ENCODE measurements at places on chromosomes 1 and 21.

- H3K4me3 ChIP-seq, result no peak overlapping the region
- H3K36me3 ChIP-seq, result no peaks in the 10 kb centered on the region
- no peaks in the 10 kb centered on the region for H3K27me3 ChIP-seq
- DNase-seq, result no peak
- peaks cover 10% of the 10 kb centered on the region for H3K4me1 ChIP-seq
Measured at GRCh38 chr1:101130673-101131072, 105.1 kb upstream of the DPH5 start.

DNA sequence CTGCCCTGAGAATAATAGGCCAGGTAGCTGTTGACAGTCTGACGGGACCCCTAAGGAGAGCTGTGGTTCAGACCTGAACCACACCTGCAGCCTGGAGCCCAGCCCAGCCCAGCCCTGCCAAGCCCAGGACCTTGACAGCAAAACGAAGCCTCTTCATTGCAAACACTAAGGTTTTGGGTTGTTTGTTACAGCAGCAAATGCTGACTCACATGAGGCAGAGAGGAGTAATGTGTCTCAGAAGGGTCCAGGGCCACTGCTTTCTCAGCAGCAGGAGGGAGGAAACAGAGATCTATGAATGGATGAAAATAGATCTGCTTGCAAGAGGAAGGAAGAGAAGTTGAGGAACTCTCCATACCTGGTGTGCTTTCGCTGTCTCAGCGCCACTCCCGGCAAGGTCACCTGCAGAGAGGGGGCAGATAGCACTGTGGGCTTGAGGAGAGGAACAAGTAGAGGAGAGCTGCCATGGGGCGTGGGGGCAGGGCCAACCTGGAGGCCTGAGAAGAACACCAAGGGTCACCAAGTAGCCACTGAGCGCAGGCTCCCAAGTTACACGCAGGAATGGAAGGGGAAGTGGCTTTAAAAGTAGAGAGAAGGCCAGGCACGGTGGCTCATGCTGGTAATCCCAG, 127.2 kb downstream of the ZNF281 start:
- peak; percentile 23 for DNase-seq
- no peaks in the 10 kb centered on the region for H3K36me3 ChIP-seq
- no peak overlapping the region for H3K27ac ChIP-seq
- H3K27me3 ChIP-seq, result no peaks in the 10 kb centered on the region
- H3K4me3 ChIP-seq, result no peak overlapping the region
- H3K4me1 ChIP-seq, result no peaks in the 10 kb centered on the region

- no peak overlapping the region for H3K27ac ChIP-seq
- no peaks in the 10 kb centered on the region for H3K36me3 ChIP-seq
- H3K4me1 ChIP-seq, result no peaks in the 10 kb centered on the region
- no peak overlapping the region for H3K4me3 ChIP-seq
Measured at GRCh38 chr21:31857096-31857495, 15.7 kb upstream of the HUNK start.

DNA sequence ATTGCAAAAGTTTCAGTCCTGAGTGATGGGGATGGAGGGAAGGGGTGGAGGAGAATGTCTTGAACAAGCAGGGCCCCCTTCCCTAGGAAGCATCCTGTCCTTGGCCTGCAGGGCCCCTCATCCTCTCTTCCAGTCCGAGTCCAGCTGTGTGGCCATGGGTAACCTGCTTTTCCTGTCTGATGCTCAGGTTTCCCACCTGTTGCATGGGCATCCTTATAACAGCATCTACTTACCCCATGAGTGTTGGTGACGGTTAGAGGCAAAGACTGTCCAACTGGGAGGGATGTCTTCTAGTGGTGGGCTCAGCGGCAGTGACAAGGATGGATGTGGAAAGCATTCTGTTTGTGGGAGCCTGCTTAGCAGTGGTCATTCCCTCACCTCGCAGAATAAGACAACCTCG, 1.9 kb downstream of the UBL4B start:
- no peak overlapping the region for H3K4me3 ChIP-seq
- no peak for DNase-seq
- no peaks in the 10 kb centered on the region for H3K27me3 ChIP-seq

- H3K27me3 ChIP-seq, result no peaks in the 10 kb centered on the region
- no peak overlapping the region for H3K4me3 ChIP-seq
- H3K4me1 ChIP-seq, result no peaks in the 10 kb centered on the region
- no peak for DNase-seq
- peaks cover 17% of the 10 kb centered on the region for H3K36me3 ChIP-seq
Measured at GRCh38 chr1:243513726-243514491, 258.1 kb downstream of the SDCCAG8 start.

GRCh38 chr1:78126506-78126905, 80.7 kb downstream of the GIPC2 start:
- no peak overlapping the region for H3K4me3 ChIP-seq
- H3K27me3 ChIP-seq, result no peaks in the 10 kb centered on the region
- H3K36me3 ChIP-seq, result no peaks in the 10 kb centered on the region
- DNase-seq, result no peak

DNA sequence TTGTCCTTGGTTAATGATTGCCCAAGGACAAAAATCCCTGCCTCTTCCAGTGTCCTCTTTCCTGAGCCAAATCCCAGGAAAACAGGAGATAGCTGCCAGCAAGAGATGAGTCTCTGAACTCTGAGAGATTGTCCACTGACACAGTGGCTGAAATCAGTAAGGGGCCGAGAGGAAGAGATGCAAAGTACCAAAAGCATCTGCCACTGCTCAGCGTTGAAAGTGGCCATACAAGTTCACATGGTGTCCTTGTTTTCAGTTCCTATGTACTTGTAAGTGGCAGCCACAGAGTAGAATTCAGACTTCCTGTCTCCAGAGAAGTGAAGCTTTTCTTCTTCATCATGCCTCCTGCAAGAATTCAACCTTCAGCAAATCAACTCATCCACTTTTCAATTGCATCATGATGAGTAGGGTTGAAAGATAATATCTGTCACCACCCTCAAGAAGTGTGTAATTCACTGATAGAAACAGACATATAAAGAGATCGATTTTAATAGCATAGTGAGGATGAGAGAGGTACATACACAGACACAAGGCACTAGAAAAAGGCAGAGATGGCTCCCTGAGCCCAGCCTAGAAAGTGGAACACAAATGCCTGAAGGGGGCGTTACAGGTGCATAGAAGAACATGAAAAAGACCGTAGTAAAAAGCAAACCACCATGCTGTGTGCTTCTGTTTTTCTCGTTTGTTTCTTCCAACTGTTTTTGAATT, 185.8 kb downstream of the MRPL39 start:
- no peak overlapping the region for H3K4me3 ChIP-seq
- no peaks in the 10 kb centered on the region for H3K4me1 ChIP-seq
- no peak for DNase-seq
- no peaks in the 10 kb centered on the region for H3K36me3 ChIP-seq
- H3K27me3 ChIP-seq, result no peaks in the 10 kb centered on the region

- H3K4me1 ChIP-seq, result no peaks in the 10 kb centered on the region
- H3K27me3 ChIP-seq, result no peaks in the 10 kb centered on the region
- H3K36me3 ChIP-seq, result no peaks in the 10 kb centered on the region
- H3K4me3 ChIP-seq, result no peak overlapping the region
- H3K27ac ChIP-seq, result no peak overlapping the region
Measured at GRCh38 chr1:101357444-101357986, 120.7 kb downstream of the S1PR1 start.

DNA sequence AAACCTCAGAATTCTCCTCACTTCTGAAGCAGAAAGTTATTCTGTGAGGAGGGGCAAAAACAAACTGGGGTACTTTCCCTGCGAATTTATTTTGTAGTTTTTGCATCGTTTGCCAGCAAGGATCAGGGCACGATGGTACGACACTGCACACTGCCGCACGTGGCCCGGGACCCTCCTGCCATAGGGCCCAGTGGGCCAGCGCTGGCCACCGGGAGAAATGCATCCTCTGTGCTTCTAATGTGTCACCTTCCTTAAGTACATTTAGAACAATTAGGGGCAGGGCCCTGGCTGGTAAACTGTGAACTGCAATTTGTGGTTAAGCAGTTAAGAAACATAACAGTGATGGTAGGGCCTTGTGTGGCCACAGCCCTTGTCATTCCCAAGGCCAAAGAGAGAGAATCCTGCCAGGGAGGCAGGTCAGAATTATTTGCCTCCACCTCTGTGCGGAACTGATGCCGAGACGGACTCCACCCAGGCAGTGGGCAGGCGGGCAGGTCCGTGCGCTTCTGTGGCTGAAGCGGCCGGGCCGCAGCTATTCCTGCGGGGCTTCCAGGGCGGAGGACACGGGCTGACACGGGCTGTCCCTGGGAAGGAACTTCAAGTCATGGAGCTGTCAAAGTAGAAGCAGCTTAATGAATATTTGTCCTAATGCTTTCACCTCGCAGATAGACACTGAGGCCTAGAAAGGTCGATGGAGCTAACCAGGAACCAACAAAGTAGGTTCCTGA, 12.5 kb downstream of the GPR137B start:
- H3K27me3 ChIP-seq, result no peaks in the 10 kb centered on the region
- peaks cover 3% of the 10 kb centered on the region for H3K4me1 ChIP-seq
- no peak for DNase-seq
- no peak overlapping the region for H3K27ac ChIP-seq
- H3K4me3 ChIP-seq, result no peak overlapping the region
- no peaks in the 10 kb centered on the region for H3K36me3 ChIP-seq

- no peaks in the 10 kb centered on the region for H3K27me3 ChIP-seq
- no peak overlapping the region for H3K27ac ChIP-seq
- peaks cover 6% of the 10 kb centered on the region for H3K36me3 ChIP-seq
- no peak overlapping the region for H3K4me3 ChIP-seq
- no peak for DNase-seq
Measured at GRCh38 chr1:26468911-26469310, 3.3 kb upstream of the HMGN2 start.

GRCh38 chr1:2468041-2468472, 8.0 kb upstream of the PLCH2 start:
- peaks cover 17% of the 10 kb centered on the region for H3K27me3 ChIP-seq
- H3K4me1 ChIP-seq, result peaks cover 7% of the 10 kb centered on the region
- no peak overlapping the region for H3K4me3 ChIP-seq
- no peaks in the 10 kb centered on the region for H3K36me3 ChIP-seq

GRCh38 chr1:171715813-171716251, 26.0 kb downstream of the VAMP4 start:
- no peak overlapping the region for H3K4me3 ChIP-seq
- H3K36me3 ChIP-seq, result no peaks in the 10 kb centered on the region
- DNase-seq, result no peak
- H3K27me3 ChIP-seq, result no peaks in the 10 kb centered on the region

GRCh38 chr1:115479055-115479482, 141.0 kb upstream of the NGF start:
- H3K27me3 ChIP-seq, result no peaks in the 10 kb centered on the region
- no peaks in the 10 kb centered on the region for H3K4me1 ChIP-seq
- DNase-seq, result no peak
- no peak overlapping the region for H3K4me3 ChIP-seq
- H3K36me3 ChIP-seq, result no peaks in the 10 kb centered on the region

DNA sequence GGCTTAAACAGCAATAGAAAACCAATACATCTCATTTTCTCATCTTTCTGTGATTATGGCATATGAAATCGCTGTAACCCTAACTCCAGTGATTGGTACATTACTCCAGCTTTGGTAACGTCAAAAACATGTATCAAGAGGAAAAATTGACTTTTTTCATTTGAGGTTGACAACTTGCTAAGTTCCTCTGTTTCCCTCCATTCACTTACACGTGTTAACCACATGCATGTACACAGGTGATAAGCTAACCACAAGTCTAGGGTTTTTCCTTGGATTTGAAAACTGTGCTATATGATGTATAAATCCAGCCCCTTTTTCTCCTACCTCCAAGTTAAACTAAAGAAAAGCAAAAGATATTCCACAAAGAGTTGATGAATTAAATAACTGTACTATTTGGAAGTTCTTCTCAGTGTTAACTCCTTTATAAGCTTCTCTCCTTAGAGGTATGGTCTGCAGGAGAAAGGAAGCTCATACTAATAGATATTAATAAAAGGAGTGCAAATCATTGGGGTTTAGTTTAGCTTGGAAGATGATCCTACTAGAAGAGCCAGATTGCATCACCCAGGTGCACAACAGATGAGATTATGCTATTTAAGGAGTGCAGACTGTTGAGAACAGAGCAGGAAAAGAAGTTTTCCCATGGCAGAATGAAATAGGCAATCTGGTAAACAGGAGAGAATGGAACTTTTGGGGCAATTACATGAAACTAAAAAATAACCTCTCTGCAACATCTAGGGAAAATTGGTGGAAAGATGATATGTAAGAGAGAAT, 277.9 kb downstream of the GRIK1 start:
- H3K27ac ChIP-seq, result no peak overlapping the region
- H3K4me3 ChIP-seq, result no peak overlapping the region
- no peaks in the 10 kb centered on the region for H3K36me3 ChIP-seq
- no peaks in the 10 kb centered on the region for H3K4me1 ChIP-seq
- no peaks in the 10 kb centered on the region for H3K27me3 ChIP-seq

GRCh38 chr1:48105165-48105564, 108.0 kb upstream of the TRABD2B start:
- no peaks in the 10 kb centered on the region for H3K4me1 ChIP-seq
- H3K36me3 ChIP-seq, result no peaks in the 10 kb centered on the region
- no peak overlapping the region for H3K4me3 ChIP-seq
- no peak for DNase-seq

- H3K27ac ChIP-seq, result no peak overlapping the region
- no peaks in the 10 kb centered on the region for H3K27me3 ChIP-seq
- H3K36me3 ChIP-seq, result peaks cover 69% of the 10 kb centered on the region
- no peak overlapping the region for H3K4me3 ChIP-seq
Measured at GRCh38 chr21:33291686-33292085, 25.5 kb downstream of the IL10RB start.

- DNase-seq, result peak; percentile 90
- no peaks in the 10 kb centered on the region for H3K36me3 ChIP-seq
- no peak overlapping the region for H3K27ac ChIP-seq
- H3K4me3 ChIP-seq, result peak overlapping the region; percentile 57
- peaks cover 12% of the 10 kb centered on the region for H3K4me1 ChIP-seq
Measured at GRCh38 chr1:31617916-31618746, 642 bp downstream of the HCRTR1 start.

DNA sequence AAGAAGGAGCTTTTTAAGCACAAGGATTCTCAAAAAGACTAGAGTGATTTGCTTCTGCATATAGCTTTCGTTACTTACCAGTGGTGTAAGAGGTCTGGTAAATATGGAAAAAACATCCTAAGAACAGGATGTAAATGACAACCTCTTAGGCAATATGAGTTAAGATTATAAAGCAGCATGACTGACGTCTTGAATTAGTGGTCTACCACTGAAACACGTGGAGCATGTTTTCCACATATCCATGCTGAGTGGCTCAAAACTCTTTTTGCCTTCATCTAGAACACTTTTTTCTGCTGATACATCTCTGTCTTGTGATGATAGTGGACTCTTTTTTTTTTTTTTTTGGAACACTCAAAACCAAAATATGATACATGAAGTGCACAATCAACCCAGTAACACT, 44.6 kb downstream of the RCAN1 start:
- no peaks in the 10 kb centered on the region for H3K36me3 ChIP-seq
- no peak overlapping the region for H3K4me3 ChIP-seq
- no peaks in the 10 kb centered on the region for H3K27me3 ChIP-seq
- H3K4me1 ChIP-seq, result peaks cover under 1% of the 10 kb centered on the region
